Activated CD4-positive, alpha-beta T cell treated with anti-CD3 and anti-CD28 coated beads, Interleukin-10, Interleukin-2, amounts not matched to agents 100 ng/mL and 50 ng/mL, durations not matched to agents 16 hours and 8 hours (primary cell): ENCODE measurements at places on chromosomes 12 and 14.
A peak's percentile ranks its signal among the peaks of the same experiment; 100 is the strongest.

DNA sequence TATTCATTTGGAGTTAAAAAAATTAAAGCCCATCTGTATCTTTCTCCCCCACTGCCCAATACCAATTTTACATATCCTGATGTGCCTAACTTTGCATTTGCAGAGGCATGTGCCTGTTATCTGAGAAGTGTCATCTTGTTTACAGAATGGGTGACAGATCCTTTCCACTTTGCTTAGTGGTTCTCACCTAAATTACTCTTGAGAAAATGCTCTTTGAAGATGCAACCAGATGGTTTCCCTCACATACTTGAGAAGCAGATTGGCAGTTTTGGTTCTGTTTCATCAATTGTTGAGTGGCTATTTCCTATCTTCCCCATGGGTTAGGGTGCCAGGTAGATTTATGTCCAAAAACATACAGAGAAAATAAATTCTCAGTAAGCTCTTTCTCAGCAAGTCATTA lies 1051.4 kb upstream of the ATXN7L3B start:
- DNase-seq: no peak

GRCh38 chr14:33441633-33442032 lies 503.0 kb downstream of the NPAS3 start:
- DNase-seq: no peak

DNA sequence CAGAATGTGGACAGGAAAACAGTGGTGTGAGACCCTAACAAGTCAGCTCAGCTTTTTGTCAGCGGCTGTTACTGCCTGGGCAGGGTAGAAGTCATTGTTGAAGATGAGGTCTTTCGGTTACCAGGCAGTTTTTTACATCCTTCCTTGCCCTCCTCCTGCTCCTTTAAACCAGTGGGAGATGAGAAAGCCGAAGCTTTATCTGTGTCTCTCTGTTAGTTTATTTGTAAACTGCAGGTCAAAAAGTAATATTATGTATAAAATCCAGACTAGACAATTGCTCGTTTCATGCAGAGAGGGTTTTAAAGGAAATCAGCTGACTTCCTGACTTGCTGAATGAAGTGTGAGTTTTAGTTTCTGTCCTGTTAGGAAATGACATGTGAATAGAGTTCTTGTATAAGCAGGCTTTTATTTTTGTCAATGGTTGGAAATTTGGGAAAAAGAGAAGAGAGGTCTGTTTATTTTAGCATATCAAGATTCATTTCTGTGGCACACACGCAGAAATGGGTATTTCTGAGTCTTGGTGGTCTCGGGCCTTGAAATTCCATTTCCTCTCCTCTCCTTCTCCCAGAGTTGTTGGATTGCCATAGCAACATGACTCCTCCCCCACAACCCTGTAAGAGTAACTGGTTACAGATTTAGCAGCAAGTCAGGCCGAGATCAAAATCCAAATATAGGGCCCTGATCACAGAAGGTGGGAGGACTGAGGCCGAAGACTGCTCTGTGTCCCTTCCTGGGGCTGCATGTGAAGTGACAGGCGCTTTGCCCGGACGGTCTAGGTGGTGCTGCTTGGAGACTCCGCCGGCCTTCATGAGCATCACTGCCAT lies 60.8 kb downstream of the SAMD4A start:
- DNase-seq: peak; percentile 72

GRCh38 chr14:61025251-61026223 lies 44.5 kb downstream of the SLC38A6 start:
- peak; percentile 75 for DNase-seq

DNA sequence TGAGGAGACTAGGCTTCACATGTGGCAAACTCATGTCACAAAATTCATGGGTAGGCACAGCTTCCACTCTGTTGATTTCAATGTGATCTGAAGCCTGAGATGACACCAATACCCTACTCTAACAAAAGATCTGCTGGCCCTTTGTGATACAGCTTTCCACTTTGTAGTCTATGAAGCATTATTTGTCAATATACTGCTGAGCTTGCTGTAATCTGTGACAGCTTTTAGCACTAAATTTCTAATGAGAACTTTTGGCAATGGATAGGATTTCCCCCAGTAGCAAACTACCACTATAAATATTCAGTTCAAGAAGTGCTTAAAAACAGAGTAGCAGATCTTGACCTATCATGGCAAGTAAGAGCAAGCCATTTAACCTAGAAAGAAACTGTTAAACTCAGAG lies 5.6 kb upstream of the HEATR5A start:
- no peak for DNase-seq

DNA sequence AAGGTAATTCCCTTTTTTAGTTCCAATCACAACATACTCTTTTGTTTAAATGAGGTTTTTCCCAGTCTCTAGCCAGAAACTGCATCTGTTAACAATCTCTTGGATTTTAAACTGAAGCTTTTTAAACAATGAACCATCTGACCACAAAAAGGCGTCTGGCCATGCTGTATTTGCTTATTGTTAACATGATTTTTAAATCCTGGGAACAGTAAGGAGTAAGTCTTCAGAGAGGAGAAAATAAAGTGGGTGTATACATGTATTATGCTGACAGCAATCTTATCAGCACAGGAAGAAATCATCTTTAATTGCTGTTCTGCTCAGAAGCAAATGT lies 106.2 kb downstream of the DAAM1 start:
- DNase-seq: no peak

DNA sequence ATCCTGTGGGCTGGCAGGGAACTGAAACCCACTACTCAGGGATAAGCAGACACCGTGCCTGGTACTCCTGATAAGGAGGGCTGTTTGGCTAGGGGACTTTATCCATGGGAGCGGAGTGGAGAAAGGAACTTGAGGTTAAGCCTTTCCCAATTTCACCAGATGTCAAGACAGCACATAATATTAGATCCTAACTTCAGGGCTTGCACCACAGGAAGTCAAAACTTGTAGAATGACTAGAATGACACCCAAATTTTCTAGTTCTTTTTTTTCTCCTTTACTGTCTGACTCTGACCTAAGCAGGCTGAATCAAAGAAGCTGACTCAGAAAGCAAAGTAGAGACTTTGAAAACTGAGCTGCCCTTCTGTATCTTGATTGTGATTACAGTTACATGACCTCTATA lies 7.1 kb upstream of the CGRRF1 start:
- DNase-seq: peak; percentile 25

DNA sequence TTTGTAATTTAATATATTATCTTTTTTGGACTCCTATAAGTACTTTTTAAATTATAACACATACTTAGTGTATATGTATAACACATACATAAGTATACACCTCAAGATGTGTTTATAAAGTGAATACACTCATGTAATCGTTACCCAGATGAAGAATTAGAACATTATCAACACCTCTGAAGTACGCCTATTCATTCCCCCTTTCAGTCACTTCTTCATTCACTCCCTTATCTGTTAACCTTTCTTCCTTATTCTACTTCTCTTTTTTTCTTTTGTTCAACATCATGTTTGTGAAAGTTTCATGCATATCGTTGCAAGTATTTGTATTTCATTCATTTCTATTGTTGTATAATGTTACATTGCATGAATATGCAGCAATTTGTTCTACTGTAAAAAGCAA lies 98.5 kb downstream of the ARID2 start:
- DNase-seq: no peak

GRCh38 chr14:60303745-60304144 lies 54.7 kb downstream of the PPM1A start:
- no peak for DNase-seq

DNA sequence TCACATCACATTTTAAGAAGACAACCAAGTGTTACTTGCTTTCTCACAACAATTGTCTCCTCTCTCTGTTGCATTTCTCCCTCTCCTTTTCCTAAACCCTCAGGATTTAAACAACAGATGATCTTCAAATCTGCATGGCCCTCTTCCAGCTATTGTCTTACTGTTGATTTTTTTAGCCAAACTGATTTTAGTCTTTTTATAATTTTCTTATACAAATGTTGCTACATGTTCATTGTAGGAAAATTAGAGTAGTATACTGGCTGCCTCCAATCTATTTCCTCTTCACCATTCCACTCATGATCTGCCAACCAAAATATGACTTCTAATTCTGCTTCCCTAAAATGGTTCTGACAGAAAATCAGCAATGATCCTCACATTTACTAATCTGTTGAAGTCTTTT lies 1.4 kb upstream of the KERA start:
- no peak for DNase-seq

GRCh38 chr12:26651566-26652188 lies 181.3 kb downstream of the ITPR2 start:
- peak; percentile 69 for DNase-seq

GRCh38 chr12:105799103-105799502 lies 339.7 kb downstream of the NUAK1 start:
- no peak for DNase-seq

DNA sequence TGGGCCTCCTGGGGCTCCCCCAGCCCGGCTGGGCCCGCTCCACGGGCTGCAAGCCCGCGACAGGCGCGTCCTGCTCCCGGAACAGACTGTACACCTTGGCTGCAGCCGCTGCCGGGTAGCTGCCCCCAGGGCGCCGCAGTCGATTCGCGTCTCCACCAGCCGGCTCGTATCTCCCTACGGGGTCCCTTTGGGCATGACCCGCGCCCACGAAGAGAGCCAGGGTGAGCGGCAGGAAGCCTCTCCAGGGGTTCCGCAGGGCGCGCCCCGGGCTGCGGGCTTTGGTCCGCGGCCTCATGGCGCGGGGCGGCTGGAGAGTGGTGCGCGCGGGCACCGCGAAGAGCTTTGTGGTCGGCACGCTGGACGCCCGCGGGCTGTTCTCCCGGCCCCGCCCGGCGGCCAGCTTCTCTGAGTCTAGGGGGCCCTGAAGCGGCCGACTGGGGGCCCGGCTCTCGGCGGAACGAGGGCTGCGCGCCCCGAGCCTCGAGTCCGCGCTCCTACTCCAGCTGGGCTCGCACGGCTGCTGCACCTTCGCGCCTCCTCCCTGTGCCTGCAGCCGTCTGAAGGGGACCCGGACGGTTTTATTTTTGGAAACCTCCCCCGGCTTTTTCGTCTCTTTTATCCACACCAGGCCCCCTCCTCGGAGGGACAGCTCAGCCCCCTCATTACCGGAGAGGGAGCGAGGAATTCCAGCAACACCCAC lies at the start of gene LTBP2:
Gene LTBP2, minus strand, starts transcription at position 588 of the 700 bp plus-strand sequence. Its CDS starts 293 bp downstream, at position 295.
- no peak for DNase-seq

DNA sequence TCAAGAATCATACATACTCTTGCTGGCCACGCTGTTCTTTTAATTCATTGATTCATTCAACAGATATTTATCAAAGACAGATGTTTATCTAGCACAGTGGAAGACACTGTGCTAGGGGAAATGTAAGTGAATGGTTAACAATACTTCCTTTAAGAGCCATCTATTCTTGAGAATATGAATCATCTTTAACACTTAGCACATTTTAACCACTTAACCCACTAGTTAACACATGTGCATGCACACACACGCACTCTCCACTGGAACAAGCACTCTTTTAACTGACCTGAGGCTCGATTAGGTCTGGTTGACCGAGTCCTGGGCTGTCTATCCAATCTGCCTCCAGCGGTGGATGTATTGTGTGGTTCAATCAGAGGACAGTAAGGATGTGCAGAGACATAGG lies 34.6 kb downstream of the LMNTD1 start:
- DNase-seq: peak; percentile 19

- no peak for DNase-seq
Observed at GRCh38 chr12:1591543-1591942, 2.8 kb downstream of the FBXL14 start.

GRCh38 chr12:119463211-119463926 lies 128.8 kb downstream of the CCDC60 start:
- no peak for DNase-seq

DNA sequence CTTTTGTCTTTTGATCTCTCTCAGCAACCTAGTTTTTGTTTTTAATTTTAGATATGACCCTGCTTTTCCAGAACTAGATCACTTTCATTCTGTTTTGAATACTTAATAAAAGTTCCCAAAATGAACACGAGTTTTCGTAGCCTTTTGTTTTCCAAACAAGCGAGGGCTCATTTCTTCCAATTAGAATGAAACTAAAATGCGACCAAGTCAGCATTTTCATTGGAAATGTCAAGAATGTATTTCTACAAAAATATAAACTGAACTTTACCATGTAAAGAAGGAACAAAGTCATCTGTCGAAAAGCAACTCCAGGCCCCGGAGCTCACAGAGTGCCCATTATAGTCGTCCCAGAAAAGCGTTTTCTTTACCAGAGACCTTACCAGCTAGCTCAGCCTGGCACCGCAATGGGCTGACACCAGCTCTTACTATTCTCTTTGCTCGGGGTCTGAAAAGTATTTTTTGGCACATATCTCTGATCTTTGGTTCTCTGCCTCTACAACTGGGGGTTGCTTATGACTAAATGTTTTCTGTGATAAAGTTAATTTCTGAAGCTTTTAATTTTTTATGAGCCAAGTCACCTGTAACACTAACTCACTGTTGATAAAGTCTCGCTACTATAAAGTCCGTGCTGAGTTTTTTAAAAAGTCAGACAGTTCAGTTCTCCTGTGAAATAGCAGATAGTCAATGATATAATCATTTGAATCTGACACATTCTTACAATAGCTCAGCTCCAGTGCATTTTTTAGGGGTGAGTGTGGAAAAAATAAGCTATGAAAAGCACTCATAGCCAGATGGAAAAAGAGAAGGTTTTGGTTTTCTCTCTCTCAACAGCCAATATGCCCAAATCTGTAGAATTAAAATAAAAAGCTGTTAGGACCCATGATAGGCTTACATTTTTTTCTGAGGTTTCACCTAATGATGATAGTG lies 43.4 kb downstream of the SAMD4A start:
- no peak for DNase-seq

- no peak for DNase-seq
Observed at GRCh38 chr12:66379616-66380015, 77.3 kb downstream of the HELB start.

DNA sequence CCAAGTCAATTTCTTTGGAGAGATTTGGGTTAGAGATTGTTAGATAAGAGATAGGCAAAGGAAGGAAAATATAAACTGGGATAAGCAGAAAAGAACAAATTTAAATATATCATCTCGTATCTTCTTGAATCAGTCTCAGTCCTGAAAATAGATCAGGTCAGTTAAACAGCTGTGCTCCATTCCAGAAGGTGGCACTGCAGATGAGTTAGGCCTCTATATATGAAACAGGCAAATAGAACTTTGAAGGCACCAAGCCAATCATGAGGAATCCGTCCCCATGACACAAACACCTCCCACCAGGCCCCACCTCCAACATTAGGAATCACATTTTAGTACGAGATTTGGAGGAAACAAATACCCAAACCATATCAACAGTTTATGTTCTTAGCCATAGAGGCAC lies 605.5 kb upstream of the USP15 start:
- DNase-seq: peak; percentile 0

- DNase-seq: no peak
Observed at GRCh38 chr12:120642826-120643225, 2.4 kb downstream of the CABP1 start.
